ENCODE measurements at places on chromosomes 13 and 19.
A peak's percentile ranks its signal among the peaks of the same experiment; 100 is the strongest.

GRCh38 chr13:27401210-27401609 is 23.2 kb upstream of the GTF3A start:
- DNase-seq: no peak

GRCh38 chr19:22628401-22628800 is 5.7 kb upstream of the ZNF492 start:
- DNase-seq: no peak

DNA sequence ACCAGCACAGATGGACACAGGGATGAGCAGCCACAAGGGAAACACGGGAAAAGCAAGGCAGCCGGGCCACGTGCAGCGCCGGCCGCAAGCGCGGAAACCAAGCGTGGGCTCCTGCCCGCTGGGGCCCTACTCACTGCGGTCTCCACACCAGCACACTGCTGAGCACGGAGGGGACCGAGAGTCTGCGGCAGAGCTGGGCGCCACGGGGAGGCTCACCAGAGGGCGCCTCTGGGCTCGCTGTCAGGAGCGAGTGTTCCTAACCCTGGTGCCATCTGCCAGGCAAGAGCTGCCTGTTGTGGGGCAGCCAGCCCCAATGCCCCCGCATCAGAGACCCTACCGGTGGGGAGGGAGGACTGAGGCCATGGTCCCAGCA is 26.5 kb downstream of the MPND start:
- peak; percentile 33 for DNase-seq

- no peak for DNase-seq
Measured at GRCh38 chr13:46799139-46799538, 2.2 kb upstream of the ESD start.

DNA sequence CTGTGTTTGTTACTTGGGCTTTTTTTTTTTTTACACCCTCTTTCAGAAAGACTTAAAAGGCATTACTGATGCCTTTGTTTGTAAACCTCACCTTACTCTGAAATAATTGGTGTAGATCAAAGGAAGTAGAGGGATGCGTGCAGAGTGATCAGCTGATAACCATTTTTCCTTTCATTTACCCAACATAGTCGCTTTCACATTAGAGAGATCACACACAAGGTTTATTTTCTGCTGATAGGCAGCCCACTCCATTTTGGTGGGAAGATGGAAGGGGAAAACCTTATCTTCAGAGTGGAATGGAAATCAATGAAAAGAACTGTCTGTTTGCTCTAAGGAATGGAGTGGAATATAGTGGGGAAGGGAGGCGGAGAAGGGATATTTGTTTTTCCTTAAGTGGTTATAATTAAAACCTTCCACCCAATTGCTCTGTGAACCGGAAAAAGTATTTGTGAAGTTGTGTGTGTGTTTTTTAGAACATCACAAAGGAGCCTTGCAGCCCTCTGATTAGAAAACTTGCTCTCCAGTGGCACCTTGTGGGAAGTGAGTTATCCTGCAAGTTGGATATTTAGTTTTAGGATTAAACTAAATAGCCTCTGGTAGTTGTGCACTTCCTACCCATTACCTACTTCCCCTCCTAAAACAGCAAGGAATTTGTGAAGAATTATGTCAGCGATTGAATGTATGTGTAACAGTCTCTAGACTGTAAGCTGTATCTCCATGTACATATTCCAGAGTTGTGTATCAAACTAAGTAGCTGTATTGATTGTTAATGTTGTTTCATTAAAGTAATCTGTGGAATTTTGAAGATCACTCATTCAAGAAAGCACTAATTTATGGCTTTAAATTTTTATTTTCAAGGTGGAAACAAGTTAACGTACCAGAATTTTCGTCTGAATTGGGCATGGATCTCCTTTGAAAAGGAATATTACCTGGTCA is 76.8 kb downstream of the FREM2 start:
- no peak for DNase-seq

DNA sequence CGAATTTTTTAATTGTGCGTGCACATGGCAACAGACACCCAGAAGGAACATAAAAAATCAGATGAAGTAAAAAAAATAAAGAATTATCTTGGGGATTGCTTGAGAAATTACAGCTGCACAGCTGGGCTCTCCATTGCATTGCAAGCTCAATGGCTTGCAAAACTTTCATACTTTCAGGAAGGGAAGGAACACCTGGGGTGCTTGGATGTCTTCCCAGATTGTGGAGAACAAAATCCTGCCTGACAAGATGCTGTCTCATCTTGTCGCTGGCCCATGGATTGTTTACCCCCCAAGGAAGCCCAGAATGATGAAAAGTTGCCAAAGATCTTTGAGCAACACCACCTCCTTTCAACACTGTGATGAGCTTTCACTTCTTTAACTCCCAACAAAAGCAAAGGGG is 11.0 kb upstream of the CASP14 start:
- DNase-seq: no peak

DNA sequence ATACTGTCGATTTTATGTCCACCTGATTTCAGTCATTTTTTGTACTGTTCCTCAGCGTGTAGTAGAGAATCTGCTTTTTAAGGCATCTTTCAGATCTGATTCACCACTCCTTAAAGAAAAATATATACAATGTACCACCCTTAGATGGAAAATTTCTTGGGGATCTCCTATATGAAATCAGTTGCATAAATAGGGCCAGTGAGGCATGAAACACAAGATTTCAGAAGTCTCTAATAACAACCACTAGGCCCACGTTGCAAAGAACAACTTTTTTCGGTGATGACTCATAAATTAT is 1.4 kb downstream of the USP12 start:
- DNase-seq: no peak

DNA sequence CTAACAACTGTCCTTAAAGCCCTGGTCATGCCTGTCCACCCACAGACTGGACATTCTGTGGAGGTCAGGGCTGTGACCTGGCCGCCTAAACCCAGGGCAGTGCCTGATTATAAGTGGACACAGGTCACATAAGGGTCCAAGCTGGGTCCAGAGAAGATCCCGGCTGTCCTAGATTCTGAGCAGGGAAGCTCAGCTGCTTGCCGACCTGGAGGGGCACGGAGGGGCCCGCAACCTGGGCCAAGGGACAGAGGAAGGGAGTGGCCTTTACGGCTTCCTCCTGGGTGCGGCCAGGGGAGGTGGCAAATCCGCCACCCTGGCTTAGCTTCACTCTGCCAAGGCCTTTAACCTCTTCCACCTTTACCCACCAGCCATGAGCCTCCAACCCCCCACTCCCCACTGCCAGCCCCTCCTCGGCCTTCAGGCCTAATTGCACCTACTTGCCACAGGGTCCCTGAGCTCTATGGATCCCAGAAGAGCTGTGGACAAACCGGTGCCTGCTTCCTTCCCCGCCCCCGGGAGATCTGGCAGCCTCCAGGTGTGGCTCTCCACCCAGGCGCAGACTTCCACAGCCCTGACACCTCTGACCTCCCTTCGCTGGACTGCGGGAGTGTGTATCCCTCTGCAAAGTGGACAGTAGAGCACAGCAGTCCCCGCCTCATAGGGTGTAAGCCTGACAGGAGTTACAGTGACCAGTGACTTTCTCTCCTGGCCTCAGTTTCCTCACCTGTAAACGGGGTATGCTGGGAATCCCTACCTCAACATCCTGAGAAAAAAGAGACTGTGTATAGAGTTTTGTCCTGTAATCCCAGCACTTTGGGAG is 1.7 kb downstream of the CD320 start:
- no peak for DNase-seq

- DNase-seq: no peak
Measured at GRCh38 chr19:16825312-16826052, 3.7 kb upstream of the SIN3B start.

DNA sequence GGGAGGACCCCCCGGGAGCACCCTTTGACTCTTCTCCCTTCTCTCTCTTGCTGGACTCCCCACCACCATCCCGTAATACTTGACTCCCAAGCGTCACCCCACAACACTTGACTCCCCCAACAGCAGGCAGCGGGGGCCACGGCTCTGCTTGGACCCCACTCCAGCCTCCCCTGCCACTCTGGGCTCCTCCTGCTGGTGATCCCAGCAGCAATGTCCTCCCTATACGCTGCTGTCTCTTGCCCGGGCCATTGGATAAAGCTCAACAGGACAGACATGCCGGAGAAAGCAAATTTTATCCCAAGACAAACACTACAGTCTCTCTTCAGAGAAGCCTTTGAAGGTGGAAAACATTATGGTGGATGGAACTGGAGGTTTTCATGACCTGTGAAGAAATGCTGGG is 20.4 kb upstream of the AMER2 start:
- DNase-seq: no peak

Data from activated naive CD4-positive, alpha-beta T cell (primary cell).